Cardiac septum (tissue), 1 donor: ENCODE measurements at places on chromosomes 13 and 19.

DNA sequence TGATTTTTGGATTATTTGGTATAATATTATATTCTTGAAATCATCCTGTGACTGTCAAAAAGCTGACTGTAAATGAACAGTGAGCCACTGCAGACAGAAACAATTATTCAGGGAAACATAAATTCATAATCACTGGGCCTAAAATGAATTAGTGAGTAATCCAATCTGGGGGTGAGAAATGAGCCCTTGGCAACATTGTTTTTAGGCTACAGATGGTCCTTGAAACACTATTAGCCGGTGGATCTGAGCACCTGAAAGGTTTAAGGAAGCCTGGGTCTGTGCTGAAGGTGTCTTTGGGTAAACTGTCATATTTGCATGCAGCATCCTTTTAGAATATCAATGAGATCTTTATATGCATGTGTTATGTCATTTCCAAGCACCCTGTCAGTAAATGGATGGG is 290.7 kb downstream of the ATP8A2 start:
- no peak for DNase-seq

- DNase-seq, result peak; percentile 84
Observed at GRCh38 chr19:3669947-3670795, 30.1 kb downstream of the PIP5K1C start.

- no peak for DNase-seq
Observed at GRCh38 chr13:21517576-21517975, 58.5 kb upstream of the ZDHHC20 start.

GRCh38 chr13:46288570-46289259 is 77.0 kb downstream of the LRRC63 start:
- no peak for DNase-seq

GRCh38 chr13:106738186-106738678 is 170.3 kb upstream of the ARGLU1 start:
- no peak for DNase-seq

GRCh38 chr13:23510979-23511735 is 59.1 kb upstream of the TNFRSF19 start:
- DNase-seq, result no peak

- no peak for DNase-seq
Observed at GRCh38 chr13:51974482-51974881, 36.8 kb downstream of the ATP7B start.

- no peak for DNase-seq
Observed at GRCh38 chr13:30675717-30676116, 58.0 kb downstream of the USPL1 start.
